ENCODE measurements at places on chromosomes 1 and 21.

GRCh38 chr21:38903690-38904139, 98.0 kb downstream of the ETS2 start:
- no peak for DNase-seq

- DNase-seq = no peak
Measured at GRCh38 chr1:109918671-109919070, 8.0 kb downstream of the CSF1 start.

GRCh38 chr1:210428696-210429095, 100.0 kb downstream of the HHAT start:
- DNase-seq = no peak

DNA sequence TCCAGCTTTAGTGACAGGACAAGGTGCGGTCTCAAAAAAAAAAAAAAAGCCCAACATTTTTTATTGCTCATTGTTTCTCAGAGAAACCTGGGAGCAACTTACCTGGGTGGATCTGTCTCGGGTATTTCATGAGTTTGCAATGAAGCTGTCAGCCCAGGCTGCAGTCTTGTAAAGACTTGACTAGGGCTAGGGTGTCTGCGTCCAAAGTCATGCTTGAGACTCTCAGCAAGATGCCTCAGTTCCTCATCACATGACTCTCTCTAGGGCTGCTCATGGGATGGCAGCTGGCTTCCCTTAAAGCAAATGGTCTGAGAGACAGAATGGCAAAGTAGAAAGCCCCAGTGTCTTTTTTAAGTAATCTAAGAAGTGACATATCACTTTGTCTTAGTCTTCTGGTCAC, 8.1 kb downstream of the GABPA start:
- DNase-seq = no peak

- DNase-seq = peak; percentile 81
Measured at GRCh38 chr1:26275580-26276431, 4.1 kb upstream of the SH3BGRL3 start.

DNA sequence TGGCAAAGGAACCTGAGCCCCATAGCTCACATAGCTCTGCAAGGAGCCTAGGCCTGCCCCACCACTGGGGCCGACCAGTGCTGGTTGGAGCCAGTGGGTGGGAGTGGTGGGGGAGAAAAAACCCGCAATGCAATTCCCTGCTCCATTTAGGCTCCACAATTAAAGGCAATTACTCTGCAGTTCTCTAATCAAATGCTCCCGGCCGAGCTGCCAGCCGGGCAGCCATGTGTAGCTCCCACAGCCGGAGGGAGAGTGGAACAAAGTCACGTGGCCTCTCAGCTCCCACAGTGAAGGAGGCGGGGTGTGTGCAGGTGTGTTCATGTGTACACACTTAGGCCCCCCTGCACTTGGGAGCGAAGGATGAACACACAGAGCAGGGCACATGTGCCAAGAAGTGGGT, 81.6 kb downstream of the KIRREL1 start:
- no peak for DNase-seq

GRCh38 chr1:15973772-15974171, 2.1 kb downstream of the ZBTB17 start:
- DNase-seq = no peak

DNA sequence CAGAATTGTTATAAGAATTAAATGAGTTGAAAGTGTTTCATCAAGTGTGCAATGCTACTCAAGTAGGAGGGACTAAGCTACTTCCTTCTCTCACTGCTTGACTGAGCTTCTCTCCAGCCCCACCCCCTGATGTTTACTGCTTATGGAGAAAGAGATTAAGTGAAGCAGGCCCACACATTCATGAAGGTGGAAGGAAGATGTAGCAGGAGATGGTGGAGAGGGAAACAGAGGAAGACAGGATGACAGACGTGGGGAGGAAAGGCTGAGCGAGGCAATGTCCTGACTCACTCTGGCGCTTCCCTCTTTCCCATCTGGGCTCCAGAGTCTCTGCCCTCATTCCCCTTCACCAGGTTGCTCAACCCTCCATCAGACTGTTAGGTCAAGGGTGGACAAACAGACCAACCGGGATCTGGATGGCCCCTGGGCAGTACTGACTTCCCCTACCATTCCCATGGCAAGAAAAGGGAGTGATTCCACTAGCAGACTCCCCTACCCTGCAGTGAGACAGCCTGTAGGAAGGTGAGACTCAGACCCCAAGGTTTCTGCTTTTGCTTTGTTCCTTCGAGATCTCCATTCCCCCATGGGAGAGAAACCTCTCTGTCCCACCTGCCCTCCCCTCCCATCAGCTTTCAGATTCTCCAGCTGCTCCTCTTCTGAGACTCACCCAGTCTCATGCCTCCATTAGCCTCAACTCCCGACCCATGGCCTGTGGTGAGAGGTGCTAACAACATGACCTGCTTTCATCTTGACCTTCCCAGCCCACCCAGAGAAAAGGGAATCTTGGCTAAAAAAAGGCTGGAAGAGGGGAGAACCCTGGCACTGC, 3.1 kb upstream of the ARHGEF2 start:
- DNase-seq = peak; percentile 82

DNA sequence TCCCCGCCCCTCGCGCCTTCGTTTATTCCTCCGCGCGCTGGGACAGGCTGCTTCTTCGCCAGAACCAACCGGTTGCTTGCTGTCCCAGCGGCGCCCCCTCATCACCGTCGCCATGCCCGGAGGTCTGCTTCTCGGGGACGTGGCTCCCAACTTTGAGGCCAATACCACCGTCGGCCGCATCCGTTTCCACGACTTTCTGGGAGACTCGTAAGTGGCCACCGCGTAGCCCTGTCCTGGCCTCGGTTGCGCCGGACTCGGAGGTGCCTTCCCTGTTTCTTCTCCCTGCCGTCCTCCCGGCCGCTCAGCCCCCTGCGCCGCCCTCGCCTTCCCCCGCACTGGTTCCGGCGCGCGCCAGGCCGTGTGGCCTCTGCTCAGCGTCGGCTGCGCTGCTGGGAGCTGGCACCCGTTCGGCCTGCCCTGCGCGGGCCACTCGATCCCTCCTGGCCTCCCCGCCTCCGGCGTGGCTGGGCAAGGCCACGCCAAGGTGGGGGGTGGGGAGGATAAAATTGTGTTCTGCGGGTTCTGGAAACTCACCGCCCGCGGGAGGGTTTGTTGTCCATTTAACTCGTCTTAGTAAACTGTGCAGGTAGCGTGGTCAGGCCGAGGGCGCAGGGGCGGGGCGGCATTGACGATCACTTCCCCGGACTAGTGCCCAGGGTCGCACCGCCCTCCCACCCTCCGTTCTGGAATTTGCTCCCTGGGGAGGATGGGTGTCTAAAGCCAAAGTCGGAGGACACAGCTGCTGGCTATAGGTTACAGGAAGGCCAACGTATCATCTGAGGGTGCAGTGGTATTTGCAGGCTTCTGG, at the start of gene PRDX6:
PRDX6 (plus strand) TSS at position 50 of the 808 bp plus-strand sequence; CDS start at position 113, 63 bp downstream.
- peak; percentile 58 for DNase-seq

DNA sequence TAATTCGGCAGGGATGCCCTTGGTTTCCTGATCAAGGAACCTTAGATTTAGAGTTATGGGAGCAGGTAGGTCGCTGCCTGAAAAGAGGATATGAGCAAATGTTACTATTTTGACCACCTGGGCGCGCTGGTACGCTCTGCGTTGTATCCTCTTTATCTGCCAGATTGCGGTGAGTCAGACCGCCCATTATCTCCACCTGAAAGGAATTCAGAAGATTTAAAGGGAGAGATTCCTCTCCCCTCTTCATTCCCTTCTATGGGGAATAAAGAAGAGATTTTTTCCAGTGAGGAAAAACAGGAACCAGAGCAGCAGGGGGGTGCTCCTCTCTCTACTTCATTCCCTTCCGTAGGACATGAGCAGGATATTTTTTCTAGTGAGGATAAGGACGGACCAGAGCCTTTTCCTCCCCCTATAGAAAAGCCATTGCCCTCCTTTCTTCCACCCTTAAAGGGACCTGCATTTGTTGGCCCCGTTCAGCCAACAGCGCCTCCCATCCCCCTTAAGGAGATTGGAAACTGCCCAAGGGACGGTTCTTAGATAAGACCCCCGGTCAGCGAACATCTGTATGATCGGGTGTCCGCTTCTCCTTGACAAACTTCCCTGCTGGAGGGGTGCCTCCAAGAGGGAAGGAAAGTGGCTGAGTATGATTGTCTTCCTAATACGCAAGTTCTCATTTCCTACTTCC, 34.1 kb downstream of the CLCA1 start:
- no peak for DNase-seq

DNA sequence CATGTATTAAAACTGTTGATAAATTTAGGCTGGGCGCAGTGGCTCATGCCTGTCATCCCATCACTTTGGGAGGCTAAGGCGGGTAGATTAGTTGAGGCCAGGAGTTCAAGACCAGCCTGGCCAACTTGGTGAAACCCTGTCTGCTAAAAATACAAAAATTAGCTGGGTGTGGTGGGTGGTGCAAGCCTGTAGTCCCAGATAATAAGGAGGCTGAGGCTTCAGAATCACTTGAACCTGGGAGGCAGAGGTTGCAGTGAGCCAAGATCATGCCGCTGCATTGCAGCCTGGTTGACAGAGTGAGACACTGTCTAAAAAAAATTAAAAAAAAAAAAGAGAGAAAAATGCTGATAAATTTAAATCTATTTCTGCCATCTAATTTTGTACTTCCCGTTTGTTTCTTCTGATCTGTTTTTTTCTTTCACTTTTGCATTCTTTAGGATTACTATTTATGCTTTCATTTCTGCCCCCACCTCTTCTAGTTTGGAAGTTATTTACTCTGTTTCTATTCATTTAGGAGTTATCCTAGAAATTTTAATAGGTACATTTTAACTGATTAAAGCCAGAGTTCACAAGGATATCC, 3.2 kb upstream of the DENND1B start:
- peak; percentile 15 for DNase-seq

DNA sequence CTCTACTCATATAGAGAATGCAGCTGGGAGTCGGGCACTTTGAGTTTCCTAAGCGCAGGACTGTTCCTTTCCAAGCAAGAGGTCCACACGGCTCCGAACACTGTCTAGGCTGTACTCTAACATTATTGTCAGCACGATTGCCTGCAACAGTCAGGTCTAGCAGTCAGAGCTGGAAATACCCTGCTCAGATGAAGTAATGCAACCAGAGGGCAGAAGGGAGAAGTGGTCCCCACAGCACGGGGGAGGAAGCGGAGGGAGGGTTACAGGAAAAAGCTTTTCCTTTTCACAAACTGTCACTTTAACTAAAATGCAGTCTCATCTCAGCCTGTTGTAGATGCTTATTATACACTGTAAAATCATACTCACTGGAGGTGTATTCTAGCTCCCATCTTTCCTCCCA, 98.9 kb upstream of the SLC44A3 start:
- no peak for DNase-seq

GRCh38 chr1:180611016-180611930, 20.5 kb upstream of the XPR1 start:
- DNase-seq = peak; percentile 23

GRCh38 chr21:34592120-34592955, 22.6 kb downstream of the RCAN1 start:
- no peak for DNase-seq

- no peak for DNase-seq
Measured at GRCh38 chr1:88519156-88519555, 164.9 kb upstream of the PKN2 start.

DNA sequence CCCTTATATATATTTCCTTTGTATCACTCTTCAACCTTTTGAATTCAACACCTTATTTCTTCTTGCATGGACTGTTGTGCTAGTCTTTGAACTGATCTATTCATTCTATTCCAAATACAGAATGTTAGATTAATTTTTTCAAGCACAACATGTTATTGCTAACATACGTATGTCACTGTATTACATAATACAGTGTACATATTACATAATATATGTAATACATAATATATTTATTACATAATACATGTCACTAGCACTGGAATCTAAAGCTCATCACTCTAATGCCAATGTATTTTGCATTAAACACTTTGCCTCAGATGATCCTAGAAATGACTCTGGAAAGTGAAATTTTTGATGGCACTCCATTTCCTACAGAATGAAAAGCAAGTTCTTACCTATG, 59.8 kb downstream of the LRRC8D start:
- DNase-seq = no peak

- DNase-seq = no peak
Measured at GRCh38 chr1:231508941-231509340, 19.5 kb upstream of the TSNAX start.

DNA sequence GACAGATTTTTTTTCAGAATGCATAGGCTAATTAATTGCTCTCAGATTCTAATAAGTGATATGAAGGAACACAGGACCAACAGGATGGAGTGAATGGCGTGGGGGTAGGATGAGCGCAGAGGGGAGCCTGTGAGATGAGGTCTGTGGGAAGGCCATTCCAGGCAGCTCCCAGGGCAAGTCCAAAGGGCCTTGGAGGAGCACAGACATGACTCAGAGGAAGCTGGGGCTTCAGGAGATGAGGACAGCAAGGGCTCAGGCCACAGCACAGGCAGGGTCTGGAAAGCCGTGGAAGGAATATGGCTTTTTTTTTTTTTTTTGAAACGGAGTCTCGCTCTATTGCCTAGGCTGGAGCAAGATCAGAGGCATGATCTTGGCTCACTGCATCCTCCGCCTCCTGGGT, 35.1 kb downstream of the FMN2 start:
- no peak for DNase-seq

GRCh38 chr21:15446223-15446622, 283.6 kb upstream of the USP25 start:
- no peak for DNase-seq

DNA sequence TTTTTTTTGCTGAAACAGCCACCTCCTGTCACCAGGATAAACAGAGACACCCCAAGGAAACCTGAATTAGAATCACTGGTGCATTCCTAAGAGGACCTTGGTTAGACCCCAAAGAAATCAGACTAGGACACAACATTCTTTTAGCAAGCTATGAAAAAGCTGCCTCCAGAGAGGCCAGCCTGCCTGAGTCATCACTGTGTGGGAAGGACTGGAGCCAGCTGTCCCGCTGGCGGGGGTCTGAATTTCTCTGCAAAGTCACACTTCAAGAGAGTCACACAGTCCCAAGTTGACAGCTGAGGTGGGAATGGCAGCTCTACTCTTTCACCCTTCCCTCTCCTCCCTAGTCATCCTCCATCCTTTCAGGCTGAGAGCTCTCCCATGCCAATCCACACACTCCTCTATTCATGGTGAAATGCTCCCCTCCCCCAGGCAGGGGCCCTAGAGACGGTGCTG, 405.0 kb upstream of the POU3F1 start:
- DNase-seq = no peak

- DNase-seq = no peak
Measured at GRCh38 chr1:199247891-199248290, 609.1 kb downstream of the PTPRC start.

GRCh38 chr21:44531606-44532564, 8.1 kb downstream of the KRTAP10-1 start:
- DNase-seq = no peak

DNA sequence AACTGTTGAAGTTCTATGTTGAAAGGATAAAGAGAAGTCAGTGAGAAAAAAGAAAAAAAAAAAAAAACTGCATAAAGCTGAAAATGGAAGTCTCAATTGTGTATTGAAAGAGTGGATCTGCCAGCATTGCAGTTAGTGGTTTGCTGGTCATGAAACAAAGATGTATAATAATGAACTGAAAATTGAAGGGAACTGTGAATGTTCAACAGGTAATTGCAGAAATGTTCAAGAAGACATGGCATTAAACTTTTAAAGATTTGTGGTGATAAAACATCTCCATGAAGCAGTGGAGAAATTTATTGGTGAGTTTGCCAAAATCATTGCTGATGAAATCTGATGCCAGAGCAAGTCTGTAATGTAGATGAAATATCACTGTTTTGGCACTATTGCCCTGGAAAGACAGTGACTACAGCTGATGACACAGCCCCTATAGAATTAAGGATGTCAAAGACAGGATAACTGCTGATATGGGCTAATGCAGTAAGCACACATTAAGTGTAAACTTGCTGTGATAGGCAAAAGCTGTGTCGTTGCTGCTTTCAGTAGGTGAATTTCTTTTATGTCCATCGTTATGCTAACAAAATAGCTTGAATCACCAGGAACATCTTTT, 71.0 kb downstream of the RD3 start:
- no peak for DNase-seq
